Activated T-helper 2 cell treated with anti-CD3 and anti-CD28 coated beads, Interferon-gamma antibody, Interleukin-2, Interleukin-4, amounts not matched to agents 10 μg/mL and 5 μg/mL and 100 μg/mL, durations not matched to agents 14 hours and 24 hours and 36 hours (primary cell): ENCODE measurements at places on chromosomes 7 and 10. TPM values are rescaled to one million over a fixed set of nuclear protein-coding genes. Genes with fewer than 3 reads are reported as not detected.

The ZNF239 gene
- 0.66 and 0.97 TPM in 2 replicates for total RNA-seq

The CD36 gene
- total RNA-seq, result not detected in 2 replicates

The HHEX gene
- 0.32 and 0.46 TPM in 2 replicates for total RNA-seq

The WEE2 gene
- 0.05 TPM in 1 of 2 replicates, not detected in the other for total RNA-seq
